Stimulated activated CD4-positive, alpha-beta T cell treated with anti-CD3 and anti-CD28 coated beads, Interleukin-2, amount 100 ng/mL, for 4 hours (primary cell): ENCODE measurements at places on chromosomes 2 and 18.

- no peak for DNase-seq
Measured at GRCh38 chr2:96143231-96143847, 1.9 kb downstream of the DUSP2 start.

- no peak for DNase-seq
Measured at GRCh38 chr18:4582431-4583335, 127.6 kb upstream of the DLGAP1 start.

- no peak for DNase-seq
Measured at GRCh38 chr2:136901732-136902131, 136.4 kb downstream of the THSD7B start.

DNA sequence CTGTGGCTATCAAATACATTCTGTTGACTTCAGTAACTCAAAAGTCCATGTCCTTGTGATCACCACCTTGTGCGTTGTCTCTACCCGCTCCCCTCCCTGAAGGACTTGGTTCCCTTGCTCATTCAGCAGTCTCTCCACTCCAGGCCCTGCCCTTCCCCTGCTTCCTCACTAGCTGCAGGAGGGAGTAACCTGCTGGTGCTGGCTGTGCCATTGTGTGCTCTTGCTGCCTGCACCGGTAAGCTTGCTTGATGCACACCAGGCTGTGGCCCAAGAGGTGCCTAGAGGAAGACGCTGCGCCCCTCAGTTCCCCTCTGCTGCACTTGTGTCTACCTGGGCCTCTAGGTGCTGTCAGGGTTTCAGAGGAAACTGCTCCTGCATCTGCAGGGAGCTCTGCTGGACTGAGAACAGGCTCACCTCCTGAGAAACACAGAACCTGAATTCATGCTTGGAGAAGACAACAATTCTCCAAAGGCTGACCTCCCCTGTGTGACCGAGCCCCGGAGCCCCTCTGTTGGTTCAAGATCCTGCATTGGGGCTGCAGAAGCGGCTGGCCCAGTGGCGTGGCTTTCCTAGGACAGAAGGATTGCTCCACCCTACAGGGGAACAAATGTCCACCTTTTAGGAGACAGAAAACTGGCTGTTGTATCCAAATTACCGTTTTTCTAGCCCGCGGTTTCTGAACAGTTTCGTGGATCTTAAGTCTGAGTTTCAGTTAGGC lies 33.6 kb downstream of the PTPRM start:
- DNase-seq: no peak

DNA sequence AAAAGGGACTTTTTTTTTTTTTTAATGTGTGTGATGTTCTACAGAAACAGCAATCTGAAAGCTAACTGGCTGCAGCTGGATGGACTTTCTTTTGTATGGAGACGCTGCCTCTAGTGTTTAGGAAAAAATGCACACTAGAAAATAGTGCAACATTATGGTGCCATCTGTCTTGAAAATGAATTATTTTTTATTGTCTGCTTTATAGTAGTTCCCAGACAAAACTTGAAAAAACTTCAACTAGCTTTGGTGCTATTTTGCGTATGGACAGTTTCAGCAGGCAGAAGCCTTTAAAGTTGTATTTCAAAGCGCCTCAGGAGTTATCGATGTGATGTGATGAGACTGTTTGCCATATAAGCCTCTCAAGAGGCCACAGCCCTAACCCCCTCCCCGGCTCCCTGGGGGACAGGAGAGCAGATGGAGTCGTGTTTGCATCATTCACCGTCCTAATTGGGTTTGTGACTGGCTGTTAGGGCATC lies 86.9 kb downstream of the LTBP1 start:
- no peak for DNase-seq

- no peak for DNase-seq
Measured at GRCh38 chr2:49037197-49037596, 117.1 kb downstream of the FSHR start.

- no peak for DNase-seq
Measured at GRCh38 chr2:217182926-217183325, 323.1 kb upstream of the TNP1 start.

DNA sequence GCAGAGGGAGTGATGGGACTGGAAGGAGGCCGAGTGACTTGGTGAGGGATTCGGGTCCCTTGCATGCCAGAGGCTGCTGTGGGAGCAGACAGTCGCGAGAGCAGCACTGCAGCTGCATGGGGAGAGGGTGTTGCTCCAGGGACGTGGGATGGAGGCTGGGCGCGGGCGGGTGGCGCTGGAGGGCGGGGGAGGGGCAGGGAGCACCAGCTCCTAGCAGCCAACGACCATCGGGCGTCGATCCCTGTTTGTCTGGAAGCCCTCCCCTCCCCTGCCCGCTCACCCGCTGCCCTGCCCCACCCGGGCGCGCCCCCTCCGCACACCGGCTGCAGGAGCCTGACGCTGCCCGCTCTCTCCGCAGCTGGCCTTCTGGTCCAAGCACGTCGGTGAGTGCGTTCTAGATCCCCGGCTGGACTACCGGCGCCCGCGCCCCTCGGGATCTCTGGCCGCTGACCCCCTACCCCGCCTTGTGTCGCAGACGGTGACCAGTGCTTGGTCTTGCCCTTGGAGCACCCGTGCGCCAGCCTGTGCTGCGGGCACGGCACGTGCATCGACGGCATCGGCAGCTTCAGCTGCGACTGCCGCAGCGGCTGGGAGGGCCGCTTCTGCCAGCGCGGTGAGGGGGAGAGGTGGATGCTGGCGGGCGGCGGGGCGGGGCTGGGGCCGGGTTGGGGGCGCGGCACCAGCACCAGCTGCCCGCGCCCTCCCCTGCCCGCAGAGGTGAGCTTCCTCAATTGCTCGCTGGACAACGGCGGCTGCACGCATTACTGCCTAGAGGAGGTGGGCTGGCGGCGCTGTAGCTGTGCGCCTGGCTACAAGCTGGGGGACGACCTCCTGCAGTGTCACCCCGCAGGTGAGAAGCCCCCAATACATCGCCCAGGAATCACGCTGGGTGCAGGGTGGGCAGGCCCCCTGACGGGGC lies 4.6 kb downstream of the PROC start:
- DNase-seq: no peak

- no peak for DNase-seq
Measured at GRCh38 chr18:56723706-56724105, 72.5 kb downstream of the WDR7 start.

GRCh38 chr2:105738658-105739241 lies 6.0 kb upstream of the NCK2 start:
- DNase-seq: no peak

GRCh38 chr2:121419081-121419699 lies 111.5 kb upstream of the RNU4ATAC start:
- no peak for DNase-seq

- no peak for DNase-seq
Measured at GRCh38 chr18:56065086-56065485, 477.1 kb upstream of the TCF4 start.

- DNase-seq: no peak
Measured at GRCh38 chr2:178246696-178247095, 52.4 kb downstream of the OSBPL6 start.

GRCh38 chr2:57460396-57461276 lies 586.0 kb upstream of the VRK2 start:
- DNase-seq: no peak

DNA sequence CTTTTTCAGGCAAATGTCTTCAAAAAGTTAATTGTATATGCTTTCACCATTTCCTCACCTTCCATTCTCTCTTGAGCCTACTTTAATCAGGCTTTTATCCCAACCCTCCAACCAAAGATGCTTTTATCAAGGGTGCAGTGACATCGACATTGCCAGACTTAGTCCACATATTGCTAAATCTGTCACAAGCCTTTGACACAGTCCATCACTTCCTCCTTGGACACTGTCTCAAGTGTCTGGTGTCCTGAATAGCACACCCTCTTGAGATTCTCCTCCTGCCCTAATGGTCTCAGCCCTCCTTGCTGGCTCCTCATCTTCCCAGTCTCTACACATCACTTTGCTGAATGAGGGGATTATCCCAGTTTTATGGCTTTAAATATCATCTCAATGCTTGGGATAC lies 147.5 kb upstream of the SLC39A10 start:
- no peak for DNase-seq

DNA sequence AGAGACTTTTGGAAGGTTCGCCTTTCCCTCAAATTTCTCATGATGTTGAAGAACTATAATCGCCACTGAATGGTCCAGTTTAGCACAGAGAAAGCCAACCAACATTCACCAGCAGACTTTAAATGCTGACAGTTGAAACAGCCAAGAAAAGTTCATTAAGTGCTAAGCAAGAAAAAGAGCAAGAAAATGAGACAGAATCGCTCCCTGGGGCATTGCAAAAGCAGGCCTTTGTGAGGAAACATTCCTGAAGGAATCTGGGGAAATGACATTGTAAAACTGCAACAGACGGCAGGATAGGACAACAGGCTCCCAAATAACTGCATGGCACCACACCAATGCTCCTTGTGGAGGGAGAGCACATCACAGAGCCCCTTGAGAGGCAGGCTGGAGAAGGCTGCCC lies 269.3 kb upstream of the ID2 start:
- no peak for DNase-seq

DNA sequence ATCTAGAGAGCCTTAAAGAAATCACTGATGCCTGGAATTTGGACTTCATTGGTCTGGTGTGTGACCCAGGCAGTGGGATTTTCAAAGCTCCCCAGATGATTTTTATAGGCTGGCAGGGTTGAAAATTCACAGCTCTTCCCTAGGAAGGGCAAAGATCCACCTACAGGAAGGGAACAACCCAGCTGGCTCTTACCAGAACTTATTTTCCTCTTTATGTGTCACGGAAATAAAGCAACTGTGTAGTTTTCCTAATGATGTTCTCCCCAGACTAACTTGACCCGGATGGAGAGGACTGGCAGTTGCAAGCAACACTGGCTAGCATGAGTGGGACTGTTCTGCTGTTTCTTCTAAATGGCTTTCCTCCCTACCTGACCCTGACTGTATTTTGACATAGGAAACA lies 235.6 kb downstream of the ALPK2 start:
- no peak for DNase-seq

DNA sequence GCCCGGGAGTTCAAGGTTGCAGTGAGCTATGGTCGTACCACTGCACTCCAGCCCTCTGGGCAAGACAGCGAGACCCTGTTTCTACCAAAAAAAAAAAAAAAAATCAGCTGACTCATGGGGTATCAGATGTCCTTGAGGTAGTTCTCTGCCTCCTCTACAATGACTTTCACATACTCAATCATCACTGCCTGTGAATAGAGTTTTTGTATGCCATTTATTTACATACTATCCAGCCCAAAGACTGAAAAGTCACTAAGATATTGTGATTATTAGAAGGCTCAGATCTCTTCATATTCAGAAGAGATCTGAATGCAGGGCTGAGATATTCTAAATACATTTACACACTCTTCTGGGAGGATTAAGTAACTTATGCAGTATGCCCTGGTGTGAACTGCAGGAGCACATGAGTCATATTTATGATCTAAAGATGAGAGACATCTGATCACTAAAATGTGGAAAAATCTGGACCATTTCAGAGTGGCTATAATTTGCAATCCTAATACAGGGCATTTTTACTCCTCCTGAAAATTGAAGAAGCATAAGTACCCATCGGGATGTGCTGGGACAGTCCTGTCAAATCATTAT lies 38.9 kb downstream of the KLF7 start:
- no peak for DNase-seq

GRCh38 chr18:49562481-49563129 lies 748 bp downstream of the LIPG start:
- no peak for DNase-seq

DNA sequence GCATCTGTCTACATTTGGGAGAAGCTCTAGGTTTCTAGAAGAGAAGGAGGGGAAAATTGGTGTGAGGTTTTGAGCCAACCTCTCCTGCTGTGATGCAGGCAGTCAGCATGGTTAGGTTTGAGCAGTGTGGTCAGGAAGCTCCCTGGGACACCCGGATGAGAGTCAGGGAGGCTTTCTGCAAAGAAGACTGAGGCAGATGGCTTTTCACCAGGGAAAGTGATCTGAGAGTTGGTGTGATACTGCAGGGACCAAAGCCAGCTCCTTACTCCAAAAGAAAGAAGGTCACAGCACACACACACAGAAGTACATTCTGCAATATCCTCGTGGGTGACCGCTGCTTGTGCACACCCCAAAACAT lies 75.8 kb upstream of the BCL11A start:
- no peak for DNase-seq

DNA sequence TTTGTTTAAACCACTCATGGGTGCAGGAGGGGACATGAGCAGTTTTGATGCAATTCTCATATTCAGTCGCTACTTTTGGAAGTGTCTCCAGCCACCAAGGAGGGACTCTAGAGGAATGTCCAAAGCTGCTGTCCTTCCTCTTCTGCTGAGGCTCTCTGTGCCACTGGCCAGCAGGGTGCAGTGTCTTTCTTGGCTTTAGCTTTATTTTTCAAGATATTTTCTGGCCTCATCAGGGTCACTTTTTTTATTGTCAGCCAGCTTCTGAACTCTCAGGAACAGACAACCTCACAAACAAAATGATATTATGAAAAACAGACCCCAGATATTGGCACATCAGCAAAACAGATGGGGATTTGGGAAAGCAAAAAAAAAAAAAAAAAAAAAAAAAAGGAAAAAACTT lies 289.3 kb upstream of the ZSWIM2 start:
- DNase-seq: no peak

DNA sequence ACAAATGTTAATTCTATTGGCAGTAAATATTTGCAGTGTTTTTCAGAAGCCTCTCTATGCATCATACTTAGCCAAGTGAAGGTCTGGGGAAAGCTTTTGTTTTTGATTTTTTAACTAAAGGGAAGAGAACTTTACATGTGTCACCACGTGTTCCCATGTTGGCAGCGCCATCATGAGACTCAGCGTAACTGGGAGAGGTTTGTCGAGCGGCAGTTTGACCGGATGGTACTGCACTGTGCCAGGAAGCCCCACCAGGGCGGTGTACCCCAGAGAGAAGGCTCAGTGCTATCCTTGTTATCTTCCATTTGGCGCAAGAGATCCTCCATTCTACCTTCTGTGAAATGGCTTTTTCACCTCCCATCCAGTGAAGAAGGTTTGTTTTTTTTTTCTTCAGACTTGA lies 38.5 kb downstream of the KIF5C start:
- DNase-seq: no peak

GRCh38 chr2:216497382-216498069 lies 1.1 kb upstream of the RPL37A start:
- no peak for DNase-seq

- no peak for DNase-seq
Measured at GRCh38 chr2:197821550-197822289, 17.3 kb downstream of the PLCL1 start.

DNA sequence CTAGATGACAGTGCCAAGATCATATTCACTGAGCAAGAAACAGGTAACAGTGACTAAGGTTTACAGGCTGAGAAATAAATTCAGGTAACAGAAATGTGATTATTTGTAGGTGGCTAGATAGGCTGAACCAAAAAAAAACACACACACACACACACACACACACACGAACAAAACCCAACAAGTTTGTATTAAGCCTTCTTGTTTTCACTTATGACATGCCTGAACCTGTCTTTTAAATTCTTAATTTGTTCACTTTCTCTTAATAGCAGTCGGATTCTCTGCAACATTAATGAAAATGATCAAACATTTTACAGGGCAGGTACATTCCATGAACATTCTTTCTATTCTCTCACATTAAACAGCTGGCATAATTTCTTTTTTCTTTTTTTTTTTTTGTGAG lies 18.8 kb upstream of the KIDINS220 start:
- DNase-seq: no peak

- no peak for DNase-seq
Measured at GRCh38 chr2:230443541-230443940, 27.5 kb downstream of the SP100 start.

- DNase-seq: no peak
Measured at GRCh38 chr2:112084689-112085374, 29.8 kb downstream of the TMEM87B start.
